ENCODE measurements at places on chromosomes 12 and 14.

DNA sequence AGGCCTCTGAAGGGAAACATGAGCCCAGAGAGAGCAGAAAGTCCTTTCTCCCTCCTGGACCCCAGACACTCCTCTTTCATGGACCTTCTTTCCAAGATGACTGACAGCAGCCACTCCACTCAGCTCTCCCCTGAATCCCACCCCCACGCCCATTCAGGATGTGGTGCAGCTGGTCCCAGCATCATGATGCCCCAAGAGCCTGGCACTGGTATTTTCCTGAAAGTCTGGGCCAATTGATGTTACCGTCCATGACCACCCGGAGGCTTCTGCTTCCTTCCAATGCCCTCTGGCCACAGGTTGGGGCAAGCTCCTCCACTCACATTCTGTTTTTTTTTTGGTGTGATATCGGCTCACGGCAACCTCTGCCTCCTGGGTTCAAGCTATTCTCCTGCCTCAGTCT lies 112.6 kb downstream of the CALM1 start:
- DNase-seq, result no peak

DNA sequence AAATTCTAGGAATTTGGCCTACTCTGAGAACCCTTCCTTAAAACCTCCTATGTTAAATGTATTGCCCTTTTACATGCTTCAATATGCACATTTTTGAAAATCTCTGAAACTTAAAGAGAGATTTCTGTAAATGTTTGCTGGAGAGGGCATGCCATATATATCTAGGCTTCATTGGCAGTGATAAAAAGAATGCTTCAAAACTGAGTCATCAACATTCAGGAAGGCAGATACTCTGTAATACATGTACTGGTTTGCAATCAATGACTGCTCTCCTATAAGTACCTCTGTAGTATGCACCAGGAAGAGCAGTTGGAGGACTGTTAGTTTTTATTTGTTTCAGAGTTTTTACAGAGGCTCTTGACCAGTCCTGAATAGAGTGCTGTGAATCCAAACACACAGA lies 739.9 kb downstream of the SLC16A7 start:
- no peak for DNase-seq

GRCh38 chr14:64704143-64704742 lies at the start of gene PLEKHG3:
Gene PLEKHG3 (plus strand): TSS chr14:64704424. CDS start chr14:64727632, 23,208 bp downstream.
- peak; percentile 56 for DNase-seq

DNA sequence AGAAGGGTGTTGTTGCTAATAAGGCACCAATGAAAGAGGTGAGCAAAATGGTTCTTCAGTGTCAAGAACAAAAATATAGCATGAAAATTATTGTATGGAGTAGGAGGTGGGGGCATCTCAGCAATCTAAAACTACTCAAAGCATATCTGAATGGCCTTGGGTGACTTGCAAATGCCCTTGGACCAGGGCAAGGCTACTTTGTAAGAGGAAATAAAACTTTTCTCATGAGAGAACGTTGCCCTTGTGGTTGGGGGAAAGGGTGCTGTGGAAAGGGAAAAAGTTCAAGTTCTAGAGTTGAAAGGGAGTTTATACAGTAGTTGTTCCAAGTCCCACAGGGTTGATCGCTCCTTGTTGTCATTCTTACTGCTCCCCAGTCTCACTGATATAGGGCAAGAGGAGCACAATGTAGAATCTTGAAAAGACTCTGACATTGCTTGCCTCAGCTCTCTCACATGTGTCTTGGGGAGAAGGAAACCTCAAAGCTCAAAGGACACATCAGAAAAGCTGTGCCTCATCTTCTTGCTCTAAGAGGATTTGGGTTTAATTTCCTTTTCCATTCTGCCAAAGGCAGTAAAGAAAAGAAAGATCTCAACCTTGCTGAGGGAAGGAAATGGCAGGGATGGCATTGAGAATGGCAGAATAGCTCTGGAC lies 270.5 kb downstream of the DUSP6 start:
- no peak for DNase-seq

- DNase-seq, result no peak
Observed at GRCh38 chr12:2494486-2495192, 300.1 kb upstream of the FKBP4 start.

GRCh38 chr14:85475113-85475512 lies 54.8 kb upstream of the FLRT2 start:
- DNase-seq, result no peak

DNA sequence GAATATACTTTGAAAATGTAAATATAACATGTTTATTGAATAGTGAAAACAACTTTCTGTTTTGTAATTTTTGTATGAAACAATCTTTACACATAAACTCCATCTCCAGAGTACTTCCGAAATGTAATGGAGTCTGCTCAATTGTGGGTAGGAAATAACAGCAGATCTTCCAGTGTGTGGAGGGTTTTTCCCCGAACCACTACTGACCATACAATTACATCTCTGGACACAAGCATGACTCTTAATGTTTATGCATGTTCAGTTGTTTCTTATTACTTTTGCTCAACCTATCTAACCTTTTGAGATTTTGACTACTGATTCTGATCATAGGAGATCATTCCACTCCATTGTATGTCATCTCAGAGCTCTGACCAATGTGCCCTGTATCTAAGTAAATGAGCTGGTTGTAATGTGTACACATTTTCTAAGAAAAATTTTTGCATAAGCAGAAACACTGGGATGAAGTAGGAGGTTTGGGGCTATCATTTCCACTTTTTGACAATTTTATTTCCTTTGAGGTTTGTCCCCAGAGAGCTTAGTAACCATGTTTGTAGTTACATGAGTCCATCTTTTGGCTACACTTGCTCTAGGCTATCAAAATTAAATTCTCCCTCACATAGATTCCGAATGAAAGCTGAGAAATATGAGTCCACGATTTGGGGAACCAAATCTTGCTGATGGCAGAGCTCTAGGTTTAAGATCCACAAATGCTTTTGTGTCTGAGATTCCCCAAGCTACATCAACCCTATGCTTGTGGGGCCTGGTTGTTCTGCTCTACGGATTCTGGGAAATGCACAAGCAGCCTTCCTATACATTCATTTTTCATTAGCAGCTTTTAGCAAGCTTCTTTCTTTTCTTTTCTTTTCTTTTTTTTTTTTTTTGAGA lies 21.4 kb upstream of the CLEC4D start:
- DNase-seq, result no peak

DNA sequence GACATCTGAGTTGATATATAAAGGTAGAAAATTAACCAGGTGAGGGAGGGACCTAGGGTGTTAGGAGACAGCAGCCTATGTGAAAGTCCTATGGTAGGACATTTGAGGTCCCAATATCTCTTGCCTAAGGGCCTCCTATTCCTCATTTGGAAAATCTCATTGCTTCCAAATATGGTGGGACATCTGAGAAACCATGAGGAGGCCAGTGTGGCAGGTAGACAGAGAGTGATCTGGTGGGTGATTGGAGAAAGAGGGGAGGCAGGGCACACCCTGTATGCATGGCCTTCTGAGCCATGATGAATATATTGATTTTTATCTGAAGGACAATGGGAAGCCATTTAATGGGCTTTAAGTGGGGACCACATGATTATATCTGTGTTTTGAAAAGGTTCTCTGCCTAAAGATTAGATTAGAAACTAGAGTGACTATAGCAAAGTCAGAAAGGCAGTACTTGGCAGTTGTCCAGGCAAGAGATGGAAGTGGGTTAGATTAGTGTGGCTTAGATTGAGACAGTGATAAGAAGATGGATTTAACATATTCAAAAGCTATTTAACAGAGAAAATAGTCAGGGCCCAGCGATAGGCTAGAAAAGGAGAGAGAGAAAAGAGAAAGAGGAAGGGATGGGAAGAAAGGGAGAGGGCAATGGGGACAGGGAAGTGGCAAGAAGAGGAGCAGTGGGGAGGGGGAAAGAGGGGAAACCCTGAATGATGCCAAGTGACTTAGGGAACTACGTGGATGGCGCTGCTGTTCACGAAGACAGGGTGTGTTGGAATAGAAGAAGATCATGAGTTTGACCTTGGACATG lies 237.2 kb upstream of the SRRM4 start:
- DNase-seq, result no peak

DNA sequence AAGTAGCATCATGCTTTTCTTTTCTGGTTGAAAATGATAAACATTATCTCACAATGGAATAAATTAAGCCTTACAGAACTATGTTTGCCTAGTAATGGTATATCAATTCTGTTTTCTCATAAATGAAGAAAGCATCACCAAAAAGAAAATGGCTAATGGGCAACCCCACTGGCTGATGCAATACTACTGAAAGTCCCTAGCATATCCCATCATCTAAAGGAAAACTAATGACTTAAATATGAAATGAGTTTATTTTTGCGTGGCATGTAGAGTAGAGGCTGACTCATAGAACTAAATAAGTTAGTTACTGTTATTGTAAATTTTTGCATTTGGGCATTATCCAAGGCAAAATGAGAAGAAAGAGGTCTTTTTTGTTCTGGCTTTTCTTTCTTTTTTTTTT lies 1156.3 kb upstream of the SEL1L start:
- DNase-seq, result no peak

GRCh38 chr14:31166271-31166561 lies 41.4 kb downstream of the HECTD1 start:
- DNase-seq, result no peak

DNA sequence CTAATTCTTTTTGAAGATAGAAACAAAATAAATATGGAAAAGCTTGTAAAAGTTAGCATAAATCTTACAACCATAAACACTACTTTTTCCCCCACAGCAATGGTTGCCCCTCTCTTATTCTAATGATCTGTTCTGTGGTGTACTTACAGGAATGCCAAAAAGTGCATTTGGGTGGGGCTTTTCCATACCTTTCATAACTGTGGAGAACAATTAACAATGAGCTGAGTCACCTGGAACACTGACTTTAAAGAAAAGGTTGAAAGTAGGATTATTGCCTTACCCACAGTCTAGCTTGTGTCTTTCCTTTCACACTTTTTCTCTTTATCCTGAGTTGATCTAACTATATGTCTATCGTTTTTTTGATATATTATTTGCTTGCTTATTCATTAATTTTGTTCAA lies 86.9 kb downstream of the TPH2 start:
- no peak for DNase-seq
